SJSA1 (cell line): ENCODE measurements at places on chromosomes 6 and 20. TPM values are rescaled to one million over a fixed set of nuclear protein-coding genes. Genes with fewer than 3 reads are reported as not detected.
A peak's percentile ranks its signal among the peaks of the same experiment; 100 is the strongest.

DNA sequence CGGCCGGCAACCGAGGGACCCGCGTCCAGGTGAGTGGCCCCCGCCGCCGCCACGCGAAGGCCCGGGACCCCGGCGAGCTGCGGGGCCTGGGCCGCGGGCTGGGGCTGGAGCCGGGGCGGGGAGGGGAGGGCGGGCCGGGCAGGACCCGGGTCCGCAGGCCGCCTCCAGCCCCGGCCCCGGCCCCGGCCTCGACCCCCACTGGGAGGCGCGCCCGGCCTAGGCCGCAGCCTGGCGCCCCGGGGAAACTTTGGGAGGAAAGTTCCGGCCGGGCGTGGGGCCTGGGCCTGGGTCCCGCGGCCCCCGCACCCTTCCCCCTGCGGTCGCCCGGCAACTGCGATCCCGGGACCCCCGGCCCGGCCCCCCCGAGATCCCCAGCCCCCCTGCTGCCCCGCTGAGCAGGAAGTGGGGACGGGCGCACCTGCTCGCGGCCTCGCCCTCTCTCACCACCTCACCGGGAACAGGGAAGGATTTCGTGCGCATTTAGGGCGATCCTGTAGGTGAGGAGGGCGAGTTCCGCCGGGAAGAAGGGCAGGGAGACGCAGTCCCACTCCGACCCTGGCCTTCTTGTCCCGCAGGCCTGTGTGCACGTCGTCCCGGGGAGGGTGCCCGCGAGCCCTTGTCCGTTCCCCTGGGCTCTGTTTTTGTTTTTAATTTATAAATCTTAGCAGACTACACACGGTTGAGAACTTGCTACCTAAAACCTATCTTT lies 402 bp downstream of the OSBPL2 start:
- no peak for DNase-seq

- no peak for DNase-seq
These were observed 53.0 kb downstream of the LINC00237 start for GRCh38 chr20:21053002-21053762.

DNA sequence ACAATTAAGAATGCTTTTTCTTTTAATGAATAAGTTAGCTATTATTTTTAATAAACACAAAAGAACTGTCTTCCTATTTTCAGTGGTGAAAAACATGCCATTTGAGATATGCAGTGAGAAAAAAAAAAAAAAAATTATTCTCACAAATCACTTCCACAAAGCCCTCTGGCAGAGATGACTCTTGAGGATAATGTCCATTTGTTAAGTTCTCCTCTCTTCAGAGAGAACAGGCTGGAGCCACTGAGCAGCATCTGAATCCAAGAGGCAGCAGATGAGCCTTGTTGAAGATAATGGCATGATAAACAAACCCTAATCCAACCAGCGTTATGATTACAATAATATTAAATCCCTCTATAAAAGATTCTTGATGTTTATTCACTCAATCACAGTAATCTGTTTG lies 105.0 kb downstream of the PTPRK start:
- no peak for DNase-seq

The KCNQ5 gene
- total RNA-seq, result 0.38 and 0.97 TPM in 2 replicates

DNA sequence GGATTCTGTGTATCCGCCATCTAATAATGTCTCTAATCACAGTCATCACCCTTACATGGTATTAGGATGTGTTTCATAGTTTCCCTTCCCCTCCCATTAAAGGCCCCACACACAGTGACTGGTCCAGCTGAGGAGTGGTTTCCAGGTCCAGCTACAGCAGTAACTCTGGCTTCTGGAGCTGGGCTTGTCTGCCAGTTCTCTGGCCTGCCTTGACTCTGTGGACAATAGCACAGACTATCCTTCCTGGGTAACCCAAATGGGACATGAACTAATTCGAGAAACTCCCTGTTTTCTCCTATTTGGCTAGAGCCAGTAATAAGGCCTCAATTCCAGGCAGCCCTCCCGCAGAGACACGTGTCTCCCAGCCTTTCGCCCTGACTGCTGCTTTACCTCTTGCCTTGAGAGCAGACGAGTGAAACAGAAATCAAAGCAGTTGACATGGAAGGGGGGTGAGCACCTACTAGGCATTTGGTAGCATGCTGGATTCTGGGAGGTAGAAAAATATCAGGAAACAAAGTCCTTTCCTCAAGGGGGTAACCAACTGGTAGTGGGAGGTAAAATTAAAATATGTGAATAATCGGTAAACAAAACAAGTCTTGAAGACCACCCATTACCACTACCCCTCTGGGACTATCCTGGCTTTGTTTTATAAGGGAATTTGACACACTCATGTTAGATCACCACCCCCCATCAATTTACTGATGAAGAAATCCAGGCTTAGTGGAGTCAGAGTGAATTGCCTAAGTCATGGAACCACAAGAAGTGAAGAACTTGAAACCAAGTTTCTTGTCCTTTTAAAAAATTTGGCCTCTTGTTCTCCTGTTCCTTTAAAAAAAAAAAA lies 1.2 kb downstream of the TRAF3IP2 start:
- DNase-seq, result peak; percentile 91

GRCh38 chr6:324729-325125 lies 32.4 kb downstream of the DUSP22 start:
- DNase-seq, result no peak

DNA sequence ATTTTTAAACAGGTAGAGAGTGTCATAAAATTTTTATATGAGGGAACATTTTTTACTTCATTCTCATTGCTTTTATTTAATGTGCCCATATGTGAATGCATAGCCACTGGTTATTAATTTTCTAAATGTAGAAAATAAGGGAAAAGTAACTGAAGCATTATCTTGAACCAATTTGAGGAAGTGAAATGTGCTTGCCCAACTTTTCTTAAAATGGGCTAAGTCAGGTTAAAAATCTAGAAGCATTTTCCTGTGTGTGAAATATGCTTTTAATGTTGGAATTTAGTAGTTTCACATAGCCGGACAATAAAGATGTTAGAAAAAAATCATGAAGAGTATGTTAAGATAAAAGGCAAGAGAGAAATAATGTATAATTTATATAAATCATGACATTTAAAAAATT lies 3.8 kb downstream of the SEC23B start:
- DNase-seq, result no peak

DNA sequence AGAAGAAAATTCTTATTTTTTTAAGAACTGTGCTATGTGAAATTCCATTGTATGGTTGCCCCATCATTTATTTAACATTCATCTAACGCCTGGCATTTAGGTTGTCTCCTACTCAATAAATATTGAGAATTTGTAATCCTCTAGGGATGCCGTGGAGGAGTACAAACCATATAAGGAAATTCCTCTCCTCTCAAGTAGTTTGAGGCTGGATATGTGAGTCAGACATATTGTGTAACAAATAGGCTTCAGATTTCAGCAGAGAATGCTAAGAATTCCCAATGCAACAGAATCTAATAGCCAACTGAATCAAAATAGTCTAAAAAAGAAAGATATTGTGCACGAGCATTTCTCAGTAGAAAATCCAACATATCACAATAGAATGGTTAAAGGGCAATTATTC lies 174.7 kb downstream of the OTOR start:
- no peak for DNase-seq

GRCh38 chr20:37890108-37890507 lies 12.8 kb upstream of the VSTM2L start:
- no peak for DNase-seq

GRCh38 chr6:133978896-133979240 lies 25.8 kb downstream of the TBPL1 start:
- no peak for DNase-seq

The CTCFL gene
- not detected in 2 replicates for total RNA-seq

DNA sequence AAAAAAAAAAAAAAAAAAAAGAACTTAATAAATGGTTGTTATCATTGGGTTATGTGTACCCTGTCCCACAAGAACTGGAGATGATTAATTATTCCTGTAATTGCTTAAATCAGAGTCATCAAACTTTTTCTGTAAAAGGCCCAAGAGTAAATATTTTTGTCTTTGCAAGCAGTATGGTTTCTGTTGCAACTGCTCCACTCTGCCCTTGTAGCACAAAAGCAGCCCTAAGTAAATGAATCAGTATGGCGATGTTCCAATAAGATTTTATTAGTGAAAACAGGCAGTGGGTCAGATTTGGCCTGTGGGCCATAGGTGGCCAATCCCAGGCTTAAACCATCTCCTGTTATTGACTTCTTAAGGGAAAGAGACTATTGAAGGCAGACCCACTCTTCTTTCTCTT lies 252.7 kb downstream of the TSHZ2 start:
- no peak for DNase-seq

GRCh38 chr6:11722805-11723631 lies 55.6 kb downstream of the ADTRP start:
- no peak for DNase-seq

- DNase-seq, result no peak
These were observed 15.5 kb downstream of the ULBP3 start for GRCh38 chr6:150053450-150053849.
